Stimulated activated CD4-positive, alpha-beta T cell treated with anti-CD3 and anti-CD28 coated beads, Interleukin-1b, Interleukin-23, amount 100 ng/mL, for 1 hour (primary cell): ENCODE measurements at places on chromosomes 2 and 18.

GRCh38 chr2:152246686-152247336 is 71.2 kb upstream of the STAM2 start:
- DNase-seq, result no peak

DNA sequence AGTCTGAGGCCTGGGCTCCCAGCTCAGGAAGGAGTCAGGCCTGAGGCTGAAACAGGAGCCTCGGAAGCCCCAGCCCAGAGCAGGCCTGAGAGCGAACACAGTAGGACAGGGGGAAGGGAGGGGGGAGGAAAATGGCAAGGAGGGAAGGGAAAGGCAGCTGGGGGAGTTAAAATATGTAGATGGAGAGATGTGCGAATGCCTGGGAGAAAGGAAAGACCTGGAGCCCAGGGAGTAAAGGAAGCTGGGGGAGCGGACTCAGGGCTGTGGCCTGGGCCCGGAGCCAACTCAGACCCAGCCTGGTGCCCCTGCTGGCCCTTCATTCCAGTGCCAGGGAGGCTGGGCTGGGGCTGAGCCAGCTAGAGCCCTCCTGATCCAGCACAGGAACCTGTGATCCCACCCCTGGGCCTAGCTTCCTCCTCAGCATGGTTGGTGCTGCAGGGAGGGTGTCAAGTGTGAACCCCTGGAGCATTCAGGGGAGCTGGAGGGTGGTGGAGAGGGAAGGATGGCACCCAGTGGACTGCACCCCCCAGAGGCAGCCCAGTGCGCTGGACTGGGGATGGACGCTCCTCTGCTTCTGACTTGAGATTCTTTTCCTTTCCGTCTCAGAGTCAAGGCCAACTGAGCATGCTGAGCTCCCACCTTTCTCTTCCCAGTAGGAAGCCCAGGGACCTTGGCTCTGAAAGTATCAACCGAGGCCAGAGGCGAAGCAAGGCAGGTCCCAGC is 46.3 kb downstream of the EMX1 start:
- no peak for DNase-seq

GRCh38 chr2:215486291-215487001 is 50.6 kb upstream of the FN1 start:
- DNase-seq, result no peak

GRCh38 chr18:74248595-74248994 is 43.2 kb downstream of the CYB5A start:
- DNase-seq, result no peak

GRCh38 chr2:121356058-121356640 is 71.1 kb upstream of the TFCP2L1 start:
- DNase-seq, result no peak

- DNase-seq, result no peak
These were observed 170.3 kb downstream of the GFPT1 start for GRCh38 chr2:69216535-69217332.

GRCh38 chr2:113973810-113974209 is 83.9 kb downstream of the ACTR3 start:
- no peak for DNase-seq

GRCh38 chr2:222283634-222284033 is 15.2 kb downstream of the PAX3 start:
- no peak for DNase-seq

GRCh38 chr2:30481323-30481800 is 34.3 kb downstream of the LCLAT1 start:
- DNase-seq, result no peak

- no peak for DNase-seq
These were observed 49.1 kb downstream of the CAB39 start for GRCh38 chr2:230761704-230762103.

- no peak for DNase-seq
These were observed 862.1 kb upstream of the CELF4 start for GRCh38 chr18:38427736-38428135.

- DNase-seq, result no peak
These were observed 67.7 kb downstream of the TWIST2 start for GRCh38 chr2:238915596-238915995.

- DNase-seq, result no peak
These were observed 20.5 kb downstream of the RND3 start for GRCh38 chr2:150466741-150467620.

DNA sequence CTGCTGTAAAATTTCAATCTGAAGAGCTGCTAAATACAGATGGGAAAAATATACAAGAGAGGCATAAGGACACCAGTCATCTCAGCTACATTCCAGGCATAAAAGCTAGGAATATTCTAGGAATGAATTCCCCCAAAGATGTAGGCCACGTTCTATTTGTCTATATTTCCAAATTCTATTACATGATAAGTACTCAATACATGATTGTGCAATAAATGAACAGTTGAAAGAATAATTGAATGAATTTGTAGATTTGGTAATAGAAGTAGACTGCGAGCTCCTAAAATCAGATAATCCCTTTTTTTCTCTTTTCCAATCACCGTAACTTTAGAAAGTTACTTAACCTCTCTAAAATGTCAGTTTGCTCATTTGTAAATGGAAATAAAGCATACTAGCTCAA is 48.5 kb upstream of the KCNH7 start:
- DNase-seq, result no peak

GRCh38 chr2:136637402-136637801 is 127.9 kb upstream of the THSD7B start:
- no peak for DNase-seq

DNA sequence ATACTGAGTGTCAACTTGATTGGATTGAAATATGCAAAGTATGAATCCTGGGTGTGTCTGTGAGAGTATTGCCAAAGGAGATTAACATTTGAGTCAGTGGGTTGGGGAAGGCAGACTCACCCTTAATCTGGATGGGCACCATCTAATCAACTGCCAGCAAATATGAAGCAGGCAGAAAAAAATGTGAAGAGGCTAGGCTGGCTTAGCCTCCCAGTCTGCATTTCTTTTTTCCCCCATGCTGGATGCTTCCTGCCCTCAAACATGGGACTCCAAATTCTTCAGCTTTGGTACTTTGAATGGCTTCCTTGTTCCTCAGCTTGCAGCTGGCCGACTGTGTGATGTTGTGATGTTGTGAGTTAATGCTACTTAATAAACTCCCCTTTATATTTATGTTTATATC is 577.4 kb downstream of the CPS1 start:
- DNase-seq, result no peak

DNA sequence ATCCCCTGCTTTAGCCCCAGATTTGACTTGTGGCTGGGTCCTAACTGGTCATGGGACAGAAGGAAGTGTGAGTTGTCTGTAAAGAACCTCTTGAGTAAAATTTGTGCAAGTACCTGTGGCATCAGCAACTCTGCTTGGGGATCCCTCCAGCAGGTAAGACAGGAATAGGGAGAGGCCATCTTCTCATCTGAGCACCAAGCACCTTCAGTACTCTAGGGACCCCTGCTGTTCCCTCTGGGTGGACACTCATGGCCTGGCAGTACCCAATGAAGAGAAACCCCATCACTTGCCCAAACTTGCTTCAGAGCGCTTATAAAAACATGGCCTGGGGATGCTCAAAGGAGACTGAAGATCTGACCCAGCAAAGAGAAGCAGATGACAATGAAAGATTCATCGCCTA is 297.8 kb downstream of the SP3 start:
- no peak for DNase-seq

GRCh38 chr18:73246763-73247162 is 379.0 kb upstream of the NETO1 start:
- no peak for DNase-seq

GRCh38 chr2:121955872-121956271 is 200.4 kb downstream of the TSN start:
- DNase-seq, result no peak

GRCh38 chr18:39862341-39862740 is 2092.7 kb upstream of the PIK3C3 start:
- DNase-seq, result no peak

DNA sequence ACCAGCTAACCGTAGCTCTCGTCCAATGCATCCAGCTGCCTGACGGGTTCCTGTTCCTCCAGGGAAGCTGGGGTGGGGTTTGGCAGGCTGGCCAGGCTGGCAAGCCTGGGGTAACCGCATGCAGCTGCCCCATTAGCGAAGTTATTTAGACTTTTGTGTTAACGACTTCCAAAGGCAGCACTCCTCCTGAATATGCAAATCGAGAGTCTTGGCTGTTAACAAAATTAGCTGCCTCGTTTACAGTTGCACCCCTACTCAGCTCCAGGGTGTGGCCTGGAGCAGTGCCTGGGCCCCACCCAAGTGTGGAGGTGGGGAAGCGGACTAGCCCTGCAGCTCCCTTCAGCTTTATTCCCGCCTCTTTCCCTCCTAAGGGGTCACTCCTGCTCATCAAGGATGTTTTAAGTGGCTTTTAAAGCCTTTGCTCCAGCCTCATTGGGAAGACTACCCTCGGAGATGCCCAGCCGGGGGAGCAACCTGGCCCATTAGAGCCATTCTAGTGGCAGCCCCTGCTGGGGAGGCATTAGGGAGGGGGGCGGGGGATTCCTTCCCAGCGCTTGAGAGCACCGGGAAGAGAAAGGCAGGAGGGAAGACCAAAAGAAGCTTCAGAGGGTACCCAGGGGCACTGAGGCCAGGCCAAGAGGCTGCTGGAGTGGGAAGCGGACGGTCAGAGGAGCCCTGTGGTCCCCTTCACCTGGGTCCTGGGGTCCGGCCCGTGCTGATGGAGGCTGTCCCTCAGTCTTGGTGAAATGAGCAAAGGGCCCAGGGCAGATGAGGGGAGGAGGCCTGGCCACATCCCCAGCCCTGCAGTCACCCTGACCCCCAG is 204.1 kb downstream of the CELF4 start:
- no peak for DNase-seq
